ENCODE measurements at places on chromosomes 6 and 20. TPM values are rescaled to one million over a fixed set of nuclear protein-coding genes. Genes with fewer than 3 reads are reported as not detected.

The MEI4 gene
- 0.54 TPM for total RNA-seq

The SPATA25 gene
- total RNA-seq, result 1.7 TPM

GRCh38 chr6:21132856-21133838, 460.4 kb upstream of the SOX4 start:
- no peak overlapping the region for H3K27ac ChIP-seq
- H3K36me3 ChIP-seq, result no peaks in the 10 kb centered on the region
- DNase-seq, result peak; percentile 19
- no peak overlapping the region for H3K4me3 ChIP-seq
- no peaks in the 10 kb centered on the region for H3K4me1 ChIP-seq

GRCh38 chr20:16129411-16129810, 443.8 kb downstream of the KIF16B start:
- no peak overlapping the region for H3K27ac ChIP-seq
- H3K4me1 ChIP-seq, result no peaks in the 10 kb centered on the region
- DNase-seq, result no peak
- H3K27me3 ChIP-seq, result no peaks in the 10 kb centered on the region
- H3K36me3 ChIP-seq, result no peaks in the 10 kb centered on the region

GRCh38 chr6:111918825-111919224, 45.6 kb upstream of the FYN start:
- H3K27me3 ChIP-seq, result no peaks in the 10 kb centered on the region
- no peak overlapping the region for H3K27ac ChIP-seq
- no peaks in the 10 kb centered on the region for H3K36me3 ChIP-seq
- no peak overlapping the region for H3K4me3 ChIP-seq
- peak; percentile 91 for DNase-seq
